ENCODE measurements at places on chromosomes 6 and 20. TPM values are rescaled to one million over a fixed set of nuclear protein-coding genes. Genes with fewer than 3 reads are reported as not detected.

DNA sequence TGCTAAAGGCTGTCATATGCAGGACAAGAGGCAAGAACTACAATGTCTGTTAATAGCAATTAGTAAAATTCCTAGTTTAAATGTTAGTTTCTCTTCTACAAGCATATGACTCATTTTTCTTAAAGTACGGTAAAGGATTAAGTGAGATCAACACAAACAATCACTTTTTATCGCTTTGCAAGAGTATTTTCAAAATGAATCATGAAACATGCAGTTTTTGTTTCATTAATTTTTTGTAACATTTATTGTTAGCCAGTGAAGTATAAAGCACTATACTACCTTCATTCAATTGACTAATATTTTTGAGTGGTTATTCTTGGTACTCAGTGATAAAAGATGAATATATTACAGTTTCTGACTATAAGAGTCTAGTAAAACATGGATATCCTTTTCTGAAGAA, 138.6 kb downstream of the AHI1 start:
- DNase-seq: no peak

GRCh38 chr6:148455674-148456558, 113.3 kb downstream of the SASH1 start:
- peak; percentile 43 for DNase-seq

DNA sequence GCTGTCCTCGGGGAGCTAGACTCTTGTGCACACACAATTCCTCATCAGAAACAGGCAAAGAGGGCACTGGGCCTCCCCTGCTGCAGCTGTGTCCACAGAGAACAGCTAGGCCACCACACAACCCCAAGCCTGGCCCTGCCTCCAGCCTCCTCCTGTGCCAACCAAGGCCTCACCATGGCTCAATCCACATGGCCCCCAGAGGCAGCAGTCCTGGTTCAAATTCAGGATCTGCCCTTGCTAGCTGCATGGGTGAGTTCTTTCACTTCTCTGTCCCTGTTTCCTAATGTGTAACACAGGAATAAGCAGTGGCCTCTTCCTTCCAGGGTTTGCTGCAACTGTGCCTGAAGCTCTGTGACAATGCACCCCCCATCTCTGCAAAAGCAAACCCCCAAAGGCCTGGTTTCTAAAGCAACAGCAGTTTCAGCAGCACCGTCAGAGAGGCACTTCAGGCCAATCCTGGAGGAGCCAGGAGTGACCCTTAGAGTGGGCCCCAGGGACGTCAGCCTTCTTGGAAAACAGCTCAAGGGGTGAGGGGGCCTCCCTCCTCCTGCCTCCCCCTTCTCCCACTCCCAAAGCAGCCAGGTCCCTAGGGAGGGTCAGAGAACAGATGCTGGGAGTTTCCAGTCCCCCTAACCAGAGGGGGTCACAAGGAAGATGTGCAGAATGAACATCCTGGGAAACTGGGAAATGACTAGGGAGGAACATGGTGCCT, 2.2 kb downstream of the ADISSP start:
- DNase-seq: no peak

DNA sequence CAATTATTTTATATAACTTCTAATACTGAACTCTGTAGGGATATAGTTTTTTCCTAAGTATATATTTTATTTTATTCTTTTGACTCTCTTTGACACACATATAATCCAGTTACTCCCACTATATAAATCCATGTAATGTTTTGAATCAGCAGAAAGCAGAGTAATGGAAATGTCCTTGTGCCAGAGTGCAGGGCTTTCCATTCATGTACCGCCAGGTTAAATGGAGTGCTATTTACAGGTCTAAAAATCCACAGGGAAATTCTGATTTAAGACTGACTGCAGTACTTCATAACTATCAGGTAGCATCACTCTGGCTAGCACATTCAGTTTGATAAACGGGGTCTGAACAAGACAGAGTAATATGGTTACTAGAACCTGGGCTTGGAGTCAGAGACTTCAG, 626.8 kb downstream of the COL12A1 start:
- no peak for DNase-seq

GRCh38 chr6:100344761-100345160, 120.0 kb downstream of the SIM1 start:
- no peak for DNase-seq

DNA sequence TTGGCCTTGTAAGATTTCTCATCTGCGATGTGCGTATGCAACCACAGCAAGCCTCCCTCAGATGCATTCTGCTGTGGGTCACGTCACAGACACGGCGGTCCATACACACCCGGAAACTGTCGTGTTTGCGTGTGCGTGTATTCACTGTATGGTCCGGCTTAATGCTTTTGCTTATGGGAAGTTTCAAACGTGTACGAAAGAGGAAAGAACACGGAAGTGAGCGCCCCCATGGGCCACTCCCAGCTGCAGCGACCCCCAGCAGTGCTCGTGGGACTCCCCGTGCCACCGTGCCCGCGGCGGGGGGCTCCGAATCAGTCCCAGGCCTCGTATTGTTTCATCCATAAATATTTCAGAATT, 10.2 kb downstream of the DLL1 start:
- no peak for DNase-seq

GRCh38 chr6:11251553-11252360, 19.3 kb upstream of the NEDD9 start:
- no peak for DNase-seq

DNA sequence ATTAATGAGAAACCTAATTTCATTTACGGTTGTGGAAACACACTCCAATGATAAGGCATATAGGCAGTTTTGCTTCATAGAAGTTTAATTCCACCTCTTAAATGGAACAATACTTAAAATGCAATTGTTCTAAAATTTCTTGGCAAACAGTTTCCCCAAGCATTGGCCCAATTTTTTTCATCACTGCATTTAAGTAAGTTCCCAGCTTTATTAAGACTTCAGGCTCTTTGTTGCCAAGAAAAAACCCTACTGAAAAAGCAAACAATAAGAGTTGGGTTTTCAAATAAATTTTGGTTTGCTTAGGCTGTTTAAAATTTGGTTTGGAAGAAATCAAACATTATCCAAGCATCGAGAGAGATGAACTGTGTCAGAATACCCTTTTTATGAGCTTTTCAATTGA, 690.9 kb upstream of the NRSN1 start:
- no peak for DNase-seq

DNA sequence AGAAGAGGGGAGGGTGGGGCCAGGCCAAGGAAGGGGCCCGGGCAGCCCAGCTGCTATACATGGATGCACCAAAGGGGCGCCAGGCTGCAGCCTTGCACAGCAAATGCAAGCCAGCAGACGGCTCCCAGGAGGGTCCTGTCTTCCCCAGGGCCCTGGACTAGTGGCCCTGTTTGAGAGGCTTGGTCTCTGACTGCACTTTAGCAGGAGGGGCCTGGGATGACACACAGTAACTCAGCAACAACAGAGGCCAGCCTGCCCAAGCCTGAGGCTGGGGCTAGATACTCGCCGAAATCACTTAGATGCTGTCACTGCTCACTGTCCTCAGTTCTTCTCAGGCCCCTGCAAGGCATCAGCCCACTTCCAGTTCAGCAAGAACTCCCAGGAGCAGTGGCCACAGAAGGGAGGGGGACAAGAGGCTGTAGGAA, 73.5 kb downstream of the TRAM2 start:
- DNase-seq: peak; percentile 69

DNA sequence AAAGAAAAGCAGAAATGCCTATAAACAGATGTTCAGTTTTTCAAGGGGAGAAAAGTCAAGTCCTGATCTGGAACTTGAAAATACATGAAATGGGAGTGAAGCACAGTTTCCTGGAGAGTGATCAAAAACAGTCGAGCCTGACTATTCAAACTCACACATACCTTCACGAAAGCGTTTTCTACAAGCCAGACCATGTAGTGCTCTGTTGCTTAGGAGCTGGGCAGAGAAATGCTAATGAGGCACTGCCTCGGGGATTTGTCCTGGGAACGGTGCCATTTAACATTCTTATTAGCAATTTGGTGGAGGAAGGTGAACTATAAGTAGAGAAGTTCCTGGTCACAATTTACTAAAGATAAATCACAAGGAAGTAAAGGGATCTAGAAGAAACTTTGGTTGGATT, 5.9 kb downstream of the NHSL1 start:
- peak; percentile 78 for DNase-seq

Gene WASF1
- total RNA-seq: 25.3 TPM

Gene PPP1R3G
- 0.24 TPM for total RNA-seq

Gene ADISSP
- total RNA-seq: 79.0 TPM

Gene COL9A3
- total RNA-seq: 113 TPM

Gene DEK
- total RNA-seq: 213 TPM

Gene LPIN3
- 8.4 TPM for total RNA-seq

Gene ZNF334
- 15.2 TPM for total RNA-seq

Gene SLC22A2
- 0.35 TPM for total RNA-seq

Gene PPP1R16B
- 12.0 TPM for total RNA-seq

Gene OPRM1
- not detected for total RNA-seq

Gene GSTA3
- total RNA-seq: not detected
